Hair follicular keratinocyte (primary cell): ENCODE measurements at places on chromosomes 11 and 22. TPM values are rescaled to one million over a fixed set of nuclear protein-coding genes. Genes with fewer than 3 reads are reported as not detected.

The SPDYC gene
- not detected in 2 replicates for total RNA-seq

The GRK3 gene
- total RNA-seq: 5.0 and 6.6 TPM in 2 replicates

The KCNQ1 gene
- not detected in 2 replicates for total RNA-seq

The ADAMTS8 gene
- not detected in 2 replicates for total RNA-seq

The ALDH3B2 gene
- 0.87 and 3.4 TPM in 2 replicates for total RNA-seq

The CD248 gene
- 0.47 and 1.3 TPM in 2 replicates for total RNA-seq

The FAT3 gene
- under 0.01 TPM in 1 of 2 replicates, not detected in the other for total RNA-seq

The APOBEC3B gene
- 2.0 and 2.6 TPM in 2 replicates for total RNA-seq

The ZFP91 gene
- total RNA-seq: 35.2 and 42.9 TPM in 2 replicates

The APOBEC3A gene
- not detected in 2 replicates for total RNA-seq
